CD4-positive, CD25-positive, alpha-beta regulatory T cell (primary cell): ENCODE measurements at places on chromosomes 6 and 20. TPM values are rescaled to one million over a fixed set of nuclear protein-coding genes. Genes with fewer than 3 reads are reported as not detected.

The SLC17A1 gene
- not detected for polyA plus RNA-seq

The DYNLT2 gene
- 1.1 TPM for polyA plus RNA-seq

The CST7 gene
- 190 TPM for polyA plus RNA-seq

The C6orf58 gene
- polyA plus RNA-seq: not detected

The BACH2 gene
- 3.8 TPM for polyA plus RNA-seq

The VSX1 gene
- not detected for polyA plus RNA-seq

The TNFAIP3 gene
- 70.5 TPM for polyA plus RNA-seq

The NR2E1 gene
- polyA plus RNA-seq: not detected

The CRYBG1 gene
- polyA plus RNA-seq: 16.4 TPM

The SMOC2 gene
- not detected for polyA plus RNA-seq

The PPP1R16B gene
- polyA plus RNA-seq: 26.8 TPM

The LAMA2 gene
- 0.15 TPM for polyA plus RNA-seq

The SNX21 gene
- 2.5 TPM for polyA plus RNA-seq

The BTBD9 gene
- 17.9 TPM for polyA plus RNA-seq

DNA sequence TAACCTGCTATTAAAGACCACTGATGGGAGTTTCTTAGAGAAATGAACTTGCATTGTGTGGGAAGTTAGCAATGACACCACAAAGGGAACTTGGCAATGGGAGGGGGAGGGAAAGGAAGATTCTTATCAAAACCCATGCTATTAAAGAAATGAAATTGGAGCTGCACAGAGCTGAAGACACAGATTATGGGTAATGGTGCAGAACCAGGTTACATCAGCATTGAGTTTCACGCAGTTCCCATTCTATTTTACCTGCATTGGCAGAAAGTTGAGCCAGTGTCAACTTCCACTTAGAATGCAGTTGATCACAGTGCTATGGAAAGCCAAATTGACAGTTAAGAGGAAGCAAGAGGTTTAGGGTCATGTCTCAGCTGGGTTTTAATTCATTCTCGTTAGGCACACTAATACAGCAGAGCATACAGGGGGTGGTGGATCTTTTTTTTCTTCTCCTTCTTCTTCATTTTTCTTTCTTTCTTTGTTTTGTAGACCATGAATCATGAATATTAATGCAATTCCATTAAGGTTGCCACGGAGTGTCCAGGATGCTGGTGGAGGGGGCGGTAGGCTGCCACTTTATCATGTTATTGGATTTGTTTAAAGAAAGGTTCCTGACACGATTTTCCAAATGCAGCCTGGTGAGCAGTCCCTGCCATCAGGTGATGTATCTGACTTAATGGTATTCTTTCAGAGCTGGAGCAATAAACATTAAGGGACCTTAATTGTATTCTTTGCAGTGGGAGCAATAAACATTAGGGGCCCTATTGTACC lies 1092.0 kb upstream of the MAP3K7 start:
- DNase-seq: no peak

DNA sequence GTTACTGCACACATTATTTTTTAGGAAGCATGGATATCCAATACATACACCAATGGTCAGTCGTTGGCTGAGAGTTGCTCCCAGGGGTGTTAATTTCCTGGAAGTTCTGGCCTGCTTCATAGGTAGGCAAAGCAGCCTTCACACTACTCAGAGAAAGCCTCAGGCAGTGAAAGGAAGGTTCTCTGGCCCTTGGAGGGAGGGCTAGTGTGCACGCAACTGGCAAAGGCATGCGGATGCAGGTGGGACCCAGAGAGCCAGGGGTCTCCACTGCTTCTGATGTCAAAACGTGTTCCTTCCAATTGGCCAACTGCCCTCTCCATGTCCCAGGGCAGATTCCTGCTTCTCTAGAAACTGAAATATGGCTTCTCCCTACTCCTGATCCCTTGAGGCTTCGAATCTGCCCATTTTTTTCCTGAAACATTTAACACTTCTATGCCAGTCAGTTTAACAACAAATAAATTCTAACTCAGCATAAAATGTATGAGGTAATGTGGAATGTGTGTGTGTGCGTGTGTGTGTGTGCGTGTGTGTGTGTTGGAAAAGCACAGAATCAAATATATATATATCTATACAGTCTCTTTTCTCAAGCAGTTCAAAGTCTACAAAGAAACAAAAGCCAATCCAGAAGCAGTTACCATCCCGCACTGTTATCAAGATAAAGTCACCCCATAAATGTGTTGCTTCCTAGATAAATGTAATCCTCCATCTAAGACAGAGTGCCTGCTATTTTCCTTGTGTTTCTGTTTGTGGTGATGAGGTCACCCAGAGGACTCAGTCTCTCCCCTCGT lies 94.0 kb upstream of the HIVEP1 start:
- DNase-seq: no peak

GRCh38 chr6:166911248-166911677 lies 45.1 kb downstream of the RNASET2 start:
- no peak for DNase-seq

DNA sequence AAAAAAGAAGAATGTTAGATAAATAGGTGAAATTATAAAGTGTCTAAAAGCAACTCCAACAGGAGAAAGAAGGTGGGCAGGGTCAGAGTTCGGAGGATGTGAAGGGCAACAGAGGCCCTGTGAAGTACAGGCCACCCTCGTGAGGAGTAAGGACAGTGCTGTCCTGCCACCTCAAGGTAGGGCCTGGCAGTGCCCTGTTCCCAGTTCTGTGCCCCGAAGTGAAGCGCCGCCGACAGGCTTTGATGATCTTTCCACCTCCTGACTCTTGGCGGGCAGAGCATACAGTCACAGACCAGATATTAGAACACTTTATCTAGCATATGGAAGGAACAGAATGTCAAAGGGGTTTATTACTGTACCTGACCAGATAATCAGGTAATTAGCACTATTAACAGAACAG lies 75.8 kb downstream of the GJA10 start:
- no peak for DNase-seq

DNA sequence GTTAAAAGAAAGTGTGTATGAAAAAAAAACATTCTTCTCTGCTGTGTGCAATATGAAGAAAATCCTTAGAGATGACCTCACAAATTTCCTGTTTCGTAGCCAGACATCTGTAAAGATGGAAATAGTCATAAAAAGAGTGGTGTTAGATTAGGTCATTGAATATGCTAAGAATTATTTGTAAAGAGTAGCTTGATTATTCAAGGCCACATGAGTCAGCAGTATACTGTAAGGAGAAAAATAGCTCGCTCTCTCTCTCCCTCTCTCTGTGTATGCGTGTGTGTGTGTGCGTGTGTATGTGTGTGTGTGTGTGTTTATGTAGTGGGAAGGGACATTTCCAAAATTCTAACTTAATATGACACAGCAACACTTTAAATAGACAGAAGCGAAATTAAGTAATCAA lies 78.8 kb downstream of the PTCHD4 start:
- no peak for DNase-seq

DNA sequence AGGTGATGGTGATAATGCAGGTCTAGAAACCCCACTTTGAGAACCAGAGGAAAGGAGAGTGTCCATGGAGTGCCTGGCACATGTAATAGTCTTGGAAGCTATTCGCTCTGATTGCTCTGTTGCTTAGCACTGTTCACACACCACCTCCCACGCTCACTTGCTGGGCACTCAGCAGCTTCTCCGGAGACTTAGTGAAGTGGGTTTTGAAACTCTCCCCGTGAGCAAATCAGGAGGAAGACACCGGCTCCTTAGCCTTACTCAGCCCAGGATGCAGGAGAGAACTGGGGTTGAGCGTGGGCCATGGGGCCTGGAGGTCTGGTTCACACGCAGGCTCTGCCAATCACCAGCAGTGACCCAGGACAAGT lies 22.2 kb downstream of the BMP7 start:
- DNase-seq: no peak

GRCh38 chr6:111548368-111548767 lies 57.3 kb downstream of the TRAF3IP2 start:
- DNase-seq: no peak

- no peak for DNase-seq
Measured at GRCh38 chr6:6390849-6391602, 70.6 kb upstream of the F13A1 start.

GRCh38 chr6:101110814-101111213 lies 229.7 kb upstream of the ASCC3 start:
- no peak for DNase-seq

- no peak for DNase-seq
Measured at GRCh38 chr6:105282631-105283585, 103.1 kb upstream of the POPDC3 start.

GRCh38 chr20:9440892-9441291 lies 73.5 kb upstream of the LAMP5 start:
- no peak for DNase-seq

GRCh38 chr6:97665446-97665845 lies 382.4 kb upstream of the MMS22L start:
- DNase-seq: no peak

GRCh38 chr6:90993770-90994169 lies 406.9 kb upstream of the MAP3K7 start:
- DNase-seq: no peak

GRCh38 chr20:21607971-21608725 lies 94.3 kb upstream of the NKX2-2 start:
- no peak for DNase-seq

DNA sequence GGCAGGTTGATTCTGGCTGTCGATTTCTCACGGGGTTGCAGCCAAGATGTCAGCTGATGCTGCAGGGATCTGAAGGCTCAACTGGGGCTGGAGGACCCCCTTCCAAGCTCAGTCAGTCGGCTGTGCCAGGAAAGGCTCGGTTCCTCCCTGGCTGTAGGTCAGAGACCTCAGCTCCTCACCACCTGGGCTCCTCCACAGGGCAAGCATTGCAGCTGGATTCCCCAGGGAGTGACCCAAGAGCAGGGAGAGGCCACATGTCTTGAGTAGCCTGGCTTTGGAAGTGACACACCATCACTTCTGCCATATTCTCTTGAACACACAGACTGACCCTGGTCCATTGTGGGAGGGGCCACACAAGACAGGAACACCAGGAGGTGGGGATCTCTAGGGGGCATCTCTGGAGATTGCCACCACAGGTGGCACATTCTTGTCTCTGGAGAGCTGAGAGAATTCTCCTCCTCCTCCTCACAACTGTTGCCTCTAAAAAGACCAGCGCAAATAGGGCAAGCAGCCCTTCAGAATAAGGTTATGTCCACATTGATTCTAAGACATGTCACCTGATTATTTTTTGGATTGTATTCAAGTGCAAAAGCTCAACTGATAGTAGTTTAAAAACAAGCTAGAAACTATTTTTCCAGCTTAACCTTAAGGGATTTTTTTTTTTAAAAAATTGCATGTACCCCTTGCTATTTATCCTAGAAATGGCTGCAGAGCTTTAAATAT lies 270.5 kb downstream of the NRN1 start:
- DNase-seq: no peak

GRCh38 chr20:53946106-53946505 lies 124.3 kb downstream of the BCAS1 start:
- no peak for DNase-seq

DNA sequence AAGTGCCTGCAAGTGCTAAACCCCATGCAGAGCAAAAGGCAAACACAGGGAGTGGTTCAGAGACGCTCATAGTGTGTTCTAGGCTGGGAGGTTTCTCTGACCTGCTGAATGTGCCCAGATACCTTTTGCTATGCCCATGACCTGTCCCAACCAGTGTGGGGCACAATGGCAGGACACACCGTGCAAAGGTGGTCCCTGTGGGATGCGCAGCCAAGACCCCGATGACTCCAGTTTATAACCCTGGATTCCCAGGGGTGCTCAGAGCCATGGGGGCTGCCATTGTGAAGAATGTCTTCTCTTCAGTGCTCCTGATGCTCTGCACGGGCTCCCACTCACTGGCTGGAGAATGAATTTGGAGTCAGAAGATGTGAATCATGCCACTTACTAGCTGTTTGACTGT lies 2.2 kb upstream of the NINL start:
- no peak for DNase-seq

- no peak for DNase-seq
Measured at GRCh38 chr6:16345449-16346330, 107.3 kb downstream of the GMPR start.

GRCh38 chr6:25431306-25431974 lies 152.3 kb downstream of the CARMIL1 start:
- DNase-seq: no peak

- no peak for DNase-seq
Measured at GRCh38 chr20:36030149-36030548, 61.8 kb downstream of the CNBD2 start.

- no peak for DNase-seq
Measured at GRCh38 chr6:128598571-128598970, 78.2 kb upstream of the PTPRK start.

DNA sequence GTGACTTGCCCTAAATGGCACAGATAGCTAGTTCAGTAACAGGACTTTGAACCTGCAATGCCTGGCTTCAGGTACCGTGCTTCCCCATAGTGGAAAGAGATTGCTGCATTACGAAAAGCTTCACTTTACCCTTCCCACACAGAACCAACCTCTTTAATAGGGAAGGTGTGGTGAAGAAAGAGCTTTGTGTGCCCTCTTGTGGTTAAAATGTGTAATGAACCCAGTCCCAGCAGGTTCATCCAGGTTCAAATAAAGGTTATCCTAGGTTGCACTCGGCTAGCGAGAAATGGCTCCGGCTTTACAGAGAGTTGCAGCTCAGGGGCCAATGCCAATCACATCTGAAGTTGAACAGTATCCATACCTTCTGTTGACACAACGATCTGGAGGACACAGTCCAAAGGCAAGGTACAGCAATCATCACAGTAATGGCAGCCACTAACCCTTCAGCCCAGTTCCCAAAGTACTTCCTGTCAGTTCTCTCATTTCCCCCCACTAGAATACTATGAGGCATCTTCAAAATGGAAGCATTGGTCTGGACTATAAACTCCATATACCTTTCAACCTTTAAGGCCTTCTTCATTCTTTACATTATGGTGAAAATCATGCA lies 3.0 kb downstream of the DEFB115 start:
- DNase-seq: no peak

- DNase-seq: no peak
Measured at GRCh38 chr6:142648036-142648451, 296.9 kb downstream of the HIVEP2 start.

GRCh38 chr6:136123468-136123867 lies 126.6 kb downstream of the MTFR2 start:
- DNase-seq: no peak

DNA sequence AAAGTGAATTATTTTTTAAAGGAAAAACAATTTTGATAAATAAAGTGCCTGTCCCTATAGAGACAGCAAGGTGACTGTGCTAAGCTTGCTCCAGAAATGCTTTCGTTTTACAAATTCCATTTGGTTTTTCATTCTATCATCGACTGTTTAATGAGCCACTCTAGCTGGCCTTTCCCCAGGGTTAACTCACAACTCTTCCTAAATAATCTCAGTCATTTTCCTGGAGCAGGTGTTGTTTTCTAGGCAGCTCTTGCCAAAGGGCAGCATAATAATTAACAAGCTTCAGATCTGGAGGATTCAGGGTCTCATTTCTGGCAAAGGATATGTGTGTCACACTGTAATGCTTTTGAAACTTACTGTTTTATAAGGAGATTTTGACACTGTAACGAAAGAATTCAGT lies 184.2 kb downstream of the KHDC1L start:
- DNase-seq: no peak

DNA sequence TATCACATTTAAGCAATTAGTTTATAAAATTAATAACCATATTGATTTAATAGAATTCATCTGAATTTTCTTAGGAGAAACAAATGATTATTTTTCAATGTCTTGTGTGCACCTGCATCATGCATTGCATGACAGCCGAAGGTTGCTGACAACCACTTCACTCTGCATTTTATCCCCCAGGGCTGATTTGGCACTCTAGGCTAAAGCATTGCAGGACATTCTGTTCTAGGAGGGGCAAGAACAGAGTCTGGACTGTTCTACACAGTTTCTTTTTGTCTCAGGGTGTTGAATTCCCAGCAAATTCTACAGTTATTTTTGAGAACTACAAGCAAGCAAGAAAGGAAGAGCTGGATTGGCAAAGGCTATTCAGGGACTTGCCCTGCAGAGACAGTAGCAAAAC lies 570.4 kb upstream of the EYS start:
- DNase-seq: no peak
